Spleen (tissue), 13 donors: ENCODE measurements at places on chromosomes 1 and 21. TPM values are rescaled to one million over a fixed set of nuclear protein-coding genes. Genes with fewer than 3 reads are reported as not detected.

DNA sequence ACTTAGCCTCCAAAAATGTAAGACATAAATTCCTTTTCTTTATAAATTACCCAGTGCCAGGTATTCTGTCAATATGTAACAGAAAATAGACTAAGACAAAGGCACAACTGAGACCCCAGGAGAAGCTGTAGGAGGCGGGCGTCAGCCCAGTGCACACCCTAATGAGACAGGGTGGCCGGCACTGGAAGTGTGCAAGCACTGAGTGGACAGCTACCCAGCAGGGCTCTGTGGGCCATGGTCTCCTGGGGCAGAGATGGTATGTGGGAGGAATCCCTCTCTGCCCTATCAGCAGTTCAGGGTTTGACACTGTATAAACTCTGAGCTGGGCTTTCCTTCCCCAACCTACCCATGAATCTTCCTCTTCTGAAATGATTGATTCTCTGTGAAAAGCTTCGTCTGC lies 139.5 kb downstream of the GLIS1 start:
- peak; percentile 57 for DNase-seq
- H3K27ac ChIP-seq: no peak overlapping the region
- H3K4me1 ChIP-seq: no peaks in the 10 kb centered on the region
- no peaks in the 10 kb centered on the region for H3K27me3 ChIP-seq
- no peaks in the 10 kb centered on the region for H3K36me3 ChIP-seq
- no peak overlapping the region for H3K4me3 ChIP-seq

DNMT3L gene
- not detected for polyA plus RNA-seq

DNA sequence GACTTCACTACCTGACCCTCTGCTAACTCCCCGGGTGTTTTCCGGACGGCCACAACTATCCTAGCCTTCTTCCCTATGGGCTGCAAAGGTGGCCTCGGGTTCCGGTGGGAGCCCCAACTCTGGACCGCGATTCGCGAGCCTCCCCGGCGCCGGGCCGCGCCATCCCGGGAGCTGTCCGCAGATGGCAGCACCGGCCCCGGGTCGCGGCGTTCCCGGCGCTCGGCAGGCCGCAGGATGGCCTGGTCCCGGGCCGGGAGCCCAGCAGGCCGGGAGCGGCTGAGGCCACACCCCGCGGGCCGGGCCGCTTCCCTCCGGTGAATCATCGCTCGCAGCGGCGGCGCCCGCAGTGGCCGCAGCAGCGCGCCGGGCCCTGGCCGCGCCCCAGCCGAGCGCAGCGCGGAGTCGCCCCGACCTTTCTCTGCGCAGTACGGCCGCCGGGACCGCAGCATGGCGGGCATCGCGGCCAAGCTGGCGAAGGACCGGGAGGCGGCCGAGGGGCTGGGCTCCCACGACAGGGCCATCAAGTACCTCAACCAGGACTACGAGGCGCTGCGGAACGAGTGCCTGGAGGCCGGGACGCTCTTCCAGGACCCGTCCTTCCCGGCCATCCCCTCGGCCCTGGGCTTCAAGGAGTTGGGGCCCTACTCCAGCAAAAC lies at the start of gene CAPN2:
CAPN2 (plus strand) TSS at position 346 of the 656 bp plus-strand sequence; CDS start at position 448, 102 bp downstream.
- no peaks in the 10 kb centered on the region for H3K27me3 ChIP-seq
- H3K27ac ChIP-seq: peak within 1 kb of the TSS; percentile 92
- H3K4me3 ChIP-seq: peak within 1 kb of the TSS; percentile 65
- peak; percentile 93 for DNase-seq
- no peaks in the 10 kb centered on the region for H3K36me3 ChIP-seq
- peaks cover 65% of the 10 kb centered on the region for H3K4me1 ChIP-seq

GRCh38 chr1:205716371-205717132 lies 33.4 kb downstream of the NUCKS1 start:
- H3K27ac ChIP-seq: no peak overlapping the region
- DNase-seq: no peak
- H3K4me1 ChIP-seq: no peaks in the 10 kb centered on the region
- H3K36me3 ChIP-seq: peaks cover 52% of the 10 kb centered on the region
- H3K27me3 ChIP-seq: no peaks in the 10 kb centered on the region

GRCh38 chr1:15543589-15544568 lies 17.2 kb downstream of the DNAJC16 start:
- no peaks in the 10 kb centered on the region for H3K27me3 ChIP-seq
- DNase-seq: no peak
- H3K27ac ChIP-seq: no peak overlapping the region
- no peaks in the 10 kb centered on the region for H3K4me1 ChIP-seq

- H3K27me3 ChIP-seq: no peaks in the 10 kb centered on the region
- DNase-seq: no peak
- no peak overlapping the region for H3K4me3 ChIP-seq
- H3K4me1 ChIP-seq: no peaks in the 10 kb centered on the region
- no peaks in the 10 kb centered on the region for H3K36me3 ChIP-seq
Observed at GRCh38 chr21:35652872-35653271, 407.5 kb downstream of the SETD4 start.

ST6GALNAC3 gene
- polyA plus RNA-seq: 1.5 TPM

SLAMF8 gene
- 12.9 TPM for polyA plus RNA-seq

GRCh38 chr1:208192995-208193394 lies 51.2 kb downstream of the PLXNA2 start:
- H3K27ac ChIP-seq: no peak overlapping the region
- H3K4me1 ChIP-seq: no peaks in the 10 kb centered on the region
- no peaks in the 10 kb centered on the region for H3K27me3 ChIP-seq
- no peaks in the 10 kb centered on the region for H3K36me3 ChIP-seq
- H3K4me3 ChIP-seq: no peak overlapping the region
- DNase-seq: no peak

- H3K27me3 ChIP-seq: no peaks in the 10 kb centered on the region
- H3K4me1 ChIP-seq: no peaks in the 10 kb centered on the region
- no peak overlapping the region for H3K4me3 ChIP-seq
- no peak overlapping the region for H3K27ac ChIP-seq
- no peaks in the 10 kb centered on the region for H3K36me3 ChIP-seq
Observed at GRCh38 chr1:73765551-73766233, 432.3 kb downstream of the LRRIQ3 start.

DNA sequence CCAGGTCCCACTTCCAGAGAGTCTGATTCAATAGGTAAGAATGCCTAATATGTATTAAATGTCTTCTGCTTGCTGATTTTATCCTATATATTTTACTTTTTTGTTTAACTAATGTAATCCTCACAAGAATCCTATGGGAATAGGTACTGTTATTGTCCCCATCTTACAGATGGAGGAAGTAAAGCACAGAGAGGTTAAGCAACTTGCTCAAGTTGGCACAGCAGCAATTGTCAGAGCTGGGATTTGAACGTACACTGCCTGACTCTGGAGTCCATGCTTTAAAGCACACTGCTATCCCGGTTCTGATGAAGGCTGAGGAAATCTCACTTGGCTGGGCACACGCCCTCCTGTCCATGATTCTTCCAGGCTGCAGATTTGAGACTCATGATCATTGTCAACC lies 62.8 kb downstream of the IGSF21 start:
- H3K4me3 ChIP-seq: no peak overlapping the region
- H3K36me3 ChIP-seq: no peaks in the 10 kb centered on the region
- DNase-seq: no peak
- peaks cover 13% of the 10 kb centered on the region for H3K4me1 ChIP-seq
- H3K27ac ChIP-seq: no peak overlapping the region
- H3K27me3 ChIP-seq: no peaks in the 10 kb centered on the region

NBPF14 gene
- polyA plus RNA-seq: 29.4 TPM

NBPF20 gene
- polyA plus RNA-seq: 0.48 TPM

- no peak overlapping the region for H3K27ac ChIP-seq
- H3K4me3 ChIP-seq: no peak overlapping the region
- peaks cover 39% of the 10 kb centered on the region for H3K36me3 ChIP-seq
- no peak for DNase-seq
- H3K4me1 ChIP-seq: no peaks in the 10 kb centered on the region
Observed at GRCh38 chr1:88746916-88747315, 62.8 kb downstream of the PKN2 start.
